ENCODE measurements at places on chromosomes 11 and 22. TPM values are rescaled to one million over a fixed set of nuclear protein-coding genes. Genes with fewer than 3 reads are reported as not detected.
A peak's percentile ranks its signal among the peaks of the same experiment; 100 is the strongest.

- DNase-seq, result peak; percentile 76
Observed at GRCh38 chr22:17121233-17122195, at the start of gene TMEM121B. TMEM121B (minus strand) TSS chr22:17121360; CDS start chr22:17121127, 233 bp downstream.

DNA sequence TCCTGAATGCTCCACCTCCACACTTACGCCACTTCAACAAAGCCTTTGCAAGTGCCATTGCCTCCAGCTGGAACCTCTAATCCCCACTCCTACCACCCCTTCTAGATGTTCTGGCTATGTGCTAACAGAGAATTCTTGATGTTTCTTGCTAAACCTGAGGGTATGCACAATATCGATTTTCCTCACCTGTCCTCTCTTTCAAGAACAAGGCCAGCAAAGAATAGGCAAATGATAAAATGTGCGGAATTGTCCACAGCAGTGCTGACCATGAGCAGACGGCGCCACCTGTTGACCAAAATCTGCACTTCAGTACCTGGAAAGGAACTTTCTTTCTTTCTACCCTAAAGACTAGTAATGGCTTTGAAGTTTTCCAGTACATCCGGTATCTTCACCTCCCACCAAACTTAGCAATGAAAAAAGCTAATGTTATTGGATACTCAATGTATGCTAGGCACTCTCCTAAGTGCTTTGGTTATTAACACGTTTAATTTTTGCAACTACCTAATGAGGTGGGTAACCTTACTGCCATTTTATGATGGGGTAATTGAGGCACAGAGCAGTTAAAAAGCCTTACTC is 3.4 kb downstream of the TIMM10 start:
- DNase-seq, result peak; percentile 81

TPH1 gene
- total RNA-seq, result 0.33 TPM

GRCh38 chr11:59551659-59552521 is 40.6 kb downstream of the OR4D9 start:
- DNase-seq, result peak; percentile 78

TNNT3 gene
- total RNA-seq, result not detected

DNA sequence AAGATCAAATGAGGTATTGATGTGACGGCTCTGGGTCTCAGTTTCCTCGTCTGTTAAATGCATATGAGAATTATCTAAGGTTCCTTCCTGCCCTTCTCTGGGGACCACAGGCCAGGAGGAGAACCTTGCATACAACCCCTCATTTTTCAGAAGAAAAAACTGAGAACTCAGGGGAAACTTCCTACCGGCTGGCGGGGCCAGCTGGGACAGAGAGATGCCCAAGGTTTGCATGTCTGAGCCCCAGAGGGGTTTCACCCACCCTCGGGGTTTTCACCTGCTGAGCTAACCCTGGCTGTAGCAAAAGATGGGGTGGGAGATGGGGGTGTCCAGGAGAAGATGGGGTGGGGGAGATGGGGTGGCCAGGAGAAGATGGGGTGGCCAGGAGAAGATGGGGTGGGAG is 4.3 kb downstream of the TNFRSF13C start:
- no peak for DNase-seq

GRCh38 chr11:83641511-83641910 is 355.3 kb upstream of the CCDC90B start:
- peak; percentile 77 for DNase-seq

PRR33 gene
- total RNA-seq, result not detected

OR4D5 gene
- not detected for total RNA-seq

GRCh38 chr11:13698132-13698531 is 29.7 kb downstream of the FAR1 start:
- no peak for DNase-seq

GRCh38 chr11:71338801-71339395 is 86.5 kb upstream of the SHANK2 start:
- DNase-seq, result no peak

DNA sequence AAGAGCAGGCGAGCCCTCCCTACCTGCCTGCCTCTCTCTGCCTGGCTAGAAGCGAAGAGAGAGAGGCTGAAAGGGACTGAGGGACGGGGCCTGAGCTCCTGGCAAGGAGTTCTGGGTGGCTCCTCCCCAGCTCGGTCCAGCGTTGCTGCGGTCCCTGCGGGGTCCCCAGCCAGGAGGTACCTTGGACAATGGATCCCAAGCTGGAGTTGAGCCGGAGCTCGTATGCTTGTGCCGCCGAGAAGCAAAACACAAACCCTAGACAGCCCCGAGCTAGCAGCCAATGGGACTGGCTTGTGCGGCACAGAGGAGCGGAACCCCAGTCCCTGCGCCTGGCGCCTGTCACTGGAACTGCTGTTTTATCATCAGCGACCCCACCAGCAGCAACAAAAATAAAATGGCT is 18.3 kb downstream of the SLC25A18 start:
- no peak for DNase-seq

DNA sequence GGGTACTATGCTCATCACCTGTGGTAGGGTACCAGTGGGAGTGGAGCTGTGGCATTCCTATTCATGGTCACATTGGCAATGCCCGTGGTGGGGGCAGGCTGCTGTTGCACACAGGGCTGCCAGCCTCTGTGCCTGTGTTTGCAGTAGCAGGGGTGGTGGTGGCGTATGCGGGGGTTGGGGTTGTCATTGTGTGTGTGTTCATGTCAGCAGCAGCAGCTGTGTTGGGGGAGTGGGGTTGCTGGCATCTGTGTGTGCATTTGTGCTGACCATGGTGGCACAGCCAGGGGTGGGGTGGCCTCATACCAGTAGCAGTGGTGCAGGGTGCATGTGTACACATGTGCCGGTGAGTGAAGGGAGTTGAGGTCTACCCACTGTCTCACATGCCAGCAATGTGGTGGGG is 34.4 kb downstream of the TMEM225 start:
- no peak for DNase-seq

SYT13 gene
- total RNA-seq, result 3.9 TPM

- DNase-seq, result no peak
Observed at GRCh38 chr11:73383249-73384124, 7.3 kb downstream of the RELT start.

- no peak for DNase-seq
Observed at GRCh38 chr11:28038775-28039174, 69.2 kb downstream of the KIF18A start.

DNA sequence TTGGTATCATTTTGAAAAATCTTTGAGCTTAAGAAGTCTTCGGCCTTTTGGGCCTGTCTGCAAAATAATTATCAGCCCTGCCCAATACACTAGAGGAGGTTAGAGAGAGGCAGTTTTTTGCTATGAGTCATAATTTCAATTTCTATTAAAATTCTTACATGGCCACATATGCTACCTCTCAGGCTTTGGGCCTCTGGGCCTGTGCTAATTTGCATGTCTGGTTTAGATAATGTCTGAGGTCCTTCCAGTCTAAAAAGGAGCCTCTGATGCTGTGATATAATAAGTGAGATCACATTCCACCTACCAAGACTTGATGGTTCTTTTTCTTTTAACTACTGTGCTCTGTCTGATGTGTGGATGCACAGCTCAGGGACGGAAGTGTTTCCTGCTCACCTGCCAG is 70.8 kb downstream of the KCNJ1 start:
- DNase-seq, result no peak

C11orf91 gene
- total RNA-seq, result not detected

DNA sequence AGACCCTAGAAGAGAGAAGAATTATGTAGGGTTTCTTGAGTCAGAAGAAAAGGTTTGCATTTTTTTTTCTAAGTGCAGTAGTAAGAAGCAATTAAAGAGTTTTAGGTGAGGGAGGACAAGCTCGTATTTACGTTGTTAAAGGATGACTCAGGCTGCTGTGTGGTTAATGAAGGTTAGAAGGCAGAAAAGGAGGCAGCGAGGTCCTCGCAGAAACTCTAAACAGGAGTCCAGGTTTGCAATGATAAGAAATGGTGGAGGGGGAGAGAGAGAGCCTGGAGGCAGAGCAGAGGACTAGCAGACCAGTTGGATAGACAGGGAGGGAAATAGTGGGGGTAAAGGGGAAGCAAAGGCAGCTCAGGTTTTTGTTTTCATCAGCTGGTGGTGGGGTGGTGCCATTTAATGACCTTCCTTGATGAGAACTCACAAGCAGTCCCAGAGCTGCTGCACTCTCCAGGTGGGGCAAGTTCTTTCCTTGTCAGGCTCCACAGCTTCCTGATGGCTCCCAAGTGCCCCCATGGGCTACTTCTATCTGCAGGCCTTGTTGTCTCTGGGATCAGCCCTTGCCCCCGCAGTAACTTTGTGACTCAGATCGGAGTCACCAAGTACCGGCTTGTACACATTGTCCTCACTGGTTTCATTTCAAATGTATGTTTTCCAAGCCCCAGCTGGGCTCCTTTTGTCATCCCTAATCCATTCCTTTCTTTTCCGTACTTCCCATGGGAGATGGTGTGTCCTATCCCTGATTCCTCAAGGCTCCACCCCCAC is 8.3 kb upstream of the INSC start:
- no peak for DNase-seq

OR52R1 gene
- not detected for total RNA-seq

TMEM151A gene
- 0.36 TPM for total RNA-seq

- peak; percentile 63 for DNase-seq
Observed at GRCh38 chr11:60912851-60913528, 968 bp upstream of the TMEM109 start.

TTC36 gene
- 1.1 TPM for total RNA-seq

GRCh38 chr11:122156940-122157382 is 40.9 kb upstream of the BLID start:
- peak; percentile 71 for DNase-seq

Measured in sigmoid colon (tissue), 7 donors.